ENCODE measurements at places on chromosomes 13 and 19. TPM values are rescaled to one million over a fixed set of nuclear protein-coding genes. Genes with fewer than 3 reads are reported as not detected.

Gene ENOX1
- not detected for total RNA-seq

Gene KCTD12
- total RNA-seq: 2.6 TPM

Gene DACH1
- not detected for total RNA-seq

Gene GET3
- total RNA-seq: 19.8 TPM

Gene DHDH
- 0.68 TPM for total RNA-seq

Gene SIGLEC5
- total RNA-seq: not detected

Gene NTF4
- total RNA-seq: not detected

Gene NLRP7
- not detected for total RNA-seq

Gene UNC13A
- total RNA-seq: 0.06 TPM

Gene RNF113B
- total RNA-seq: not detected

GRCh38 chr19:54661846-54662481 is 821 bp upstream of the LILRB4 start:
- DNase-seq: no peak

DNA sequence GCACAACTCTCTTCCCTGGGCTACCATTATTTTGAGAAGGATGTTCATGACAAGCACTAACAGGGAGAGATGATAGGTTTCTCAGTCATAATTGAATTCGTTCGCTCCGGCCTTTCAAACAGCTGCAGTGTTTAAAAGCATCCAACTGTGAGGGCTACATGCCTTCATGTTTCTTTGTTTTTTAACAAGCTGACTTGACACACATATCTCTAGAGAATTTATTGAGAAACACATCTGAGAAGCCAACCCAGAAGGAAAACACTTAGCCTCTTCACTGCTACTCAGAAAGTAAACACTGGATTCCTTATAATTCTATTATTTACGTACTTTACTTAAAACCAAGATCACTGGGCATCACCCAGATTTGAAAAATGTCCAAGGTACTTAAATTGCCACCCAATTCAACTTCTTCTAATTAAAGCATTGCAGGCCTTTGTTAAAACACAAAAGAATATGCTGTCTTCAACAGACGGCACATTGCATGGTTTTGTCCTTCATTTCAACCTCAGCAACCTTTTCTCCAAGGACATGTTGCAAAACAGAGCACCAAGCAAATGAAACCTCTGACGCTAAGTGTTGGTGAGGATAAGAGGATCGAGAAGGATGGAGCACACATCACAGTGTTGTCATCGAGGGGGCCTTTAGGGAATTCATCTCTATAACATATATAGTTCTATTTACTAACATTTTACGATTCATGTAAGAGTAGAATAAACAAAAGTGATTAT is 75.8 kb downstream of the TBC1D4 start:
- DNase-seq: no peak

DNA sequence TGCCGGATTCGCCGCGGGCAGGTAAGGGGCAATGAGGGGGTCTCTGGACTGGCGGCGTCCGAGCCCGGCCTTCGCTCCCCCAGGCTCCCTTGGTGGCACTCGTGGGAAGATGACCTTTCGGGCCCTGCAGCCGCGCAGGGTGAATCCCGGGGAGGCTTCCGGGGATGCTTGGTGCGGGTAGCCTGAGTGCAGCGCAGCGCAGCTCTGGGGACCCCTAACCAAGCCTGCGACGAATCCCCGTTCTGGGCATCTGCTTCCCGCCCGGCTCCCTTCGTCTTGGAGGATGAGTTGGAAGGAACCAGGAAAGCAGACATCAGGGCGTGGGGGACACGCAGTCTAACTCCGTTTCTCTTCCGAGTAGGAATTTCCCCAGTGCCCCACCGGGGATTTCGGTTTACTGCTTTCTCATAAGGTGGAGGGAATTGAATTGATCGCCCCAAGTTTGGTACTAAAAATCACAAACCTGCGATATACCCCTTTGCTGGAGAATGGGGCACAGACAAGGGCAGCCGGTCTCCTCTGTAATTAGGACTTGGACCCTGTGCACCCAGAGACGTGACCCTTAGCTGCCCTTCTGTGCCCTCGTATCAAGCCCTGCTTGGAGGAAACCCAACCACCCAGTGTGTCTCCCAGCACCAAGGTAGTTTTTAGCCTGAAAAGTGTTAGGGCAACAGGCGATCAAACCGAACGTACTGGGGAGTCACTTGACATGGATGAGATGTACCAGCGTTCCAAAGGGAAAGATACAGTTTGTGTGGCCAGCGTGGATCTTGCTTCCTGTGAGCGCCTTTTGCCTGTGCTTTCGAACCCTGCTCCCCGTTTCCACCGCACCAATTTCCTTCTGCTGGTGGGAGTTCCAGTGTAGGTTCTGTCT is 1.0 kb downstream of the GPC5 start:
- DNase-seq: no peak

GRCh38 chr13:97497400-97497799 is 63.4 kb downstream of the RAP2A start:
- DNase-seq: no peak

GRCh38 chr13:28337166-28338005 is 157.5 kb downstream of the FLT1 start:
- DNase-seq: no peak

GRCh38 chr13:23074075-23074828 is 106.5 kb upstream of the SGCG start:
- DNase-seq: no peak

DNA sequence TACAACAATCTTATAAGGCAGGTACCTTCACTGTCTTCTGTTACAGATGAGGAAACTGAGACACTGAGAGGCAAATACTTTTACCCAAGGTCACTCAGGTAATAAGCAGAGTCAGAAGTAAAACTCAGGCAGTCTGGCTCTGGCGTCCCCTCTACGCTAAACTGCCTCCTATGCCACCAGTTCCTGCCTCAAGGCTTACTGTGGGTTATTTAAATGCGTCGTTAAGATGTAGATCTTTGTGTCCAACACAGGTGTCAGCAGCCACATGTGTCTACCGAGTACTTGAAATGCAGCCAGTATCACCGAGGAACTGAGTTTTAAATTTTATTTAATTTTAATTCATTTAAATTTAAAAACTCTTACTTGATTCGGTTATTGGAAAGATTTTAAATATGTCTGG is 1.9 kb downstream of the HAS1 start:
- DNase-seq: no peak

GRCh38 chr19:20640023-20640422 is 21.3 kb downstream of the ZNF626 start:
- DNase-seq: no peak

DNA sequence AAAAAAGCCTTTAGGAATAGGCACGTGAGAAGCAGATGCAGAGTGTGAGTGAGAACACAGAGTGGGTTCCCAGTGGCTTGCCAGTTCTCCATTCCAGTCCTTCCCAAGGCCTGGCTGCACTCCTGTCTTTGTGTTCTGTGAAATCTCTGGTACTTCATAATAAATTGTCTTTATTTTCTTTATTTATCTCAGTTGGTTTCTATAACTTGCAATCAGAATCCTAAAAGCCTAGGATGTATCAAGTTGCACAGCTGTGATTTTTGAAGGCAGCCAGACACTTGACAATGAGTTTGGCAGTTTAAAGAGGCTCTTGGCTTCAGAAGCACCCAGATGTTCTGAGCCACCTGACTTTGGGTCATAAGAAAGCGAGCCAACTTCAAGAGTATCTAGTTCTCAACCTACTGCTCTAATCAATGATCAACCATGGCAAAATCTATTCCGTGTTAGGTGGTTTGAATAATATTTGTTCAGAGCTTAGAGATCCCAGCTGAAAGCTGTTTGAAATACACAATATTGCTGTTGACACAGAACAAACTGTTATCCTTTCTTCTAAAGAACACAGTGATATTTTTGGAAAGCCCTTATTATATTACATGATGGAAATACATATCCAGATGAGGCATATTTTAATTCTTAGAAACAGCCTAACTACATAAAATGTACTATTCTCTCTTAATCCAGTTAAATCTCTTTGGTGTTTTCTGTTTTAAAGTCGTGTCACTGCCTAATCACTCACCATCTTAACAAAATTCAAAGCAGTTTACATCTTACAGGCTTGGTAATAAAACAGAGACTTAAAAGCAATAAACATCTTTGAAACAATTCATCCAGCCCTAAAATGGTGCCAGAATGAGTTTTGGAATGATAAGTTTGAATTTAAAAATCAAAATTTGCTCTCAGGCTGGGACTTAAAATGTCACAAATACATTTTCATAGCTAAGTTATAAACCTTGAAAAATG is 483.0 kb upstream of the NBEA start:
- DNase-seq: no peak

DNA sequence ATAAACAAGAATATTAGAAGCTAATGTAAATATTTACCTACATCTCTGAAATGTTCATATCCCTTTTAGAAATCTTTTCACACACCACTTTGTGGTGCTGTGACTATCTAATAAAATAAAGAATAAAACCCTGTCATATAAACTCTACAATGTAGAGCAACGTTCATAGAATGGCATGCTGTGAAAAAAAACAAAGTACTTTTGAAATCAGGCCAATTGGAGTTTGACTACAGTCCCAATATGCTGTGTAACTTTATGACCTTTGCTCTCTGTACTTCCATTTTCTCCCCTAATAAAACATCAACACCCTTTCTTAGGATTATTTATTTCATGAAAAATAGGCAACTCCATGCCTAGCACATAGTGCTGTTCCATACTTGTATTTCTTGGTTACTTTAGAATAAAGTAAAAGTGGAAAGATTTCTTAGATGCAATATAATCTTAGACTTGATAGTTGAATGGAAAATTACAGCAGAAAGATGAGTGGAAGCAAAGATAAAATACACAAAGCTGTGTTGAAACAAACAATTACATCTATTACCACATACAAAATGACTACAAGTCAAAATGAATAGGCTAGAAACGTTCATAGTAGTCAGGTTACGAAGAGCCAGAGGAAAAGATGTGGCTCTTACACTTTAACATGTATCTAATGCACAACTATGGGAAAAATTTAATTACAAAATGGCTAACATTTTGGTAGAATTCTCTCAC is 613.2 kb upstream of the SLITRK5 start:
- DNase-seq: no peak

- DNase-seq: no peak
These were observed at the start of gene AMER2 for GRCh38 chr13:25171517-25172302. TSS of gene AMER2 (minus strand) at chr13:25172288. CDS start at chr13:25171619, 669 bp downstream.

- no peak for DNase-seq
These were observed 44.5 kb upstream of the PARP4 start for GRCh38 chr13:24557081-24557480.

DNA sequence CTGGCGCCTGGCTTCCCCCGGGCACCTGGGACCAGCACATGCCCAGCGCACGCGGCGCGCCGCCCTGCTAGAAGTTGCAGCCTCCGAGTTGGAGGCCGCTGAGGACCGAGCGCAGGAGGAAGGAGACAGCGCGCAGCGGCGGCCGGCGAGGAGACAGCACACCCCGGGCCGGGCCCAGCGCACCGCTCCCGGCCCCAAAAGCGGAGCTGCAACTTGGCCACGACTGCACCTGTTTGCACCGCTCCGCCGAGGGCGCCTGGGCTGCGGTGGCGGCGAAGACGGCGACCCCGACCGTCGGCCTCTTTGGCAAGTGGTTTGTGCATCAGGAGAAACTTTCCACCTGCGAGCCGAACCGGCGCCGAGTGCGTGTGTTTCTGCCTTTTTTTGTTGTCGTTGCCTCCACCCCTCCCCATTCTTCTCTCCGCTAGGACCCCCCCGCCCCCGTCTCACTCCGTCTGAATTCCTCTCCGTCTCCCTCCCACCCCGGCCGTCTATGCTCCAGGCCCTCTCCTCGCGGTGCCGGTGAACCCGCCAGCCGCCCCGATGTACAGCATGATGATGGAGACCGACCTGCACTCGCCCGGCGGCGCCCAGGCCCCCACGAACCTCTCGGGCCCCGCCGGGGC is at the start of gene SOX1:
TSS of gene SOX1 (plus strand) at position 34 of the 626 bp plus-strand sequence. CDS start at position 544, 510 bp downstream.
- no peak for DNase-seq

- DNase-seq: no peak
These were observed 17.7 kb downstream of the TSHZ3 start for GRCh38 chr19:31331536-31331935.

- no peak for DNase-seq
These were observed 108.5 kb upstream of the GPC6 start for GRCh38 chr13:93118081-93118615.

GRCh38 chr13:93955904-93956303 is 523.6 kb downstream of the DCT start:
- no peak for DNase-seq

- no peak for DNase-seq
These were observed 813.4 kb downstream of the SLITRK6 start for GRCh38 chr13:84985860-84986259.

DNA sequence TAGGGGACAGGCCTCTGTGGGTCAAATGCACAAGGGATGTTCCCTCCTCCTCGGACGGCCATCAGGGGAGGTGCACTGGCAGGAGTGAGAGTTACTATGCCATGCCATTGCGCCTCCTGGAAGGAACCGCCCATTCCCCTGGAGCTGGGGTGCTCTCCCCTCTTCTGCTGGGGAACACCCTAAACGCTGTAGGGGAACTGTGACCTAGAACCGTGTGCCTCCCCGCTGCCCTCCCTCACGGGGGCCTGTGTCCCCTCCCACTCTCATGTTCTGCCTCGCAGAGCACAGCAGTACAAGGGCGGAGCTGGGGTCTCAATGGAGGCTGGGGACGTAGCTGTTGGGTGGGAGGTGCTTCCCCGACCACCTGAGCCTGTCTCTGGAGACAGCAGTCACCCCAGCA is 17.2 kb upstream of the CRTC1 start:
- DNase-seq: no peak

- no peak for DNase-seq
These were observed 128.9 kb downstream of the RNF17 start for GRCh38 chr13:24892829-24893228.

GRCh38 chr13:25795277-25795676 is 256.5 kb downstream of the SHISA2 start:
- DNase-seq: no peak

DNA sequence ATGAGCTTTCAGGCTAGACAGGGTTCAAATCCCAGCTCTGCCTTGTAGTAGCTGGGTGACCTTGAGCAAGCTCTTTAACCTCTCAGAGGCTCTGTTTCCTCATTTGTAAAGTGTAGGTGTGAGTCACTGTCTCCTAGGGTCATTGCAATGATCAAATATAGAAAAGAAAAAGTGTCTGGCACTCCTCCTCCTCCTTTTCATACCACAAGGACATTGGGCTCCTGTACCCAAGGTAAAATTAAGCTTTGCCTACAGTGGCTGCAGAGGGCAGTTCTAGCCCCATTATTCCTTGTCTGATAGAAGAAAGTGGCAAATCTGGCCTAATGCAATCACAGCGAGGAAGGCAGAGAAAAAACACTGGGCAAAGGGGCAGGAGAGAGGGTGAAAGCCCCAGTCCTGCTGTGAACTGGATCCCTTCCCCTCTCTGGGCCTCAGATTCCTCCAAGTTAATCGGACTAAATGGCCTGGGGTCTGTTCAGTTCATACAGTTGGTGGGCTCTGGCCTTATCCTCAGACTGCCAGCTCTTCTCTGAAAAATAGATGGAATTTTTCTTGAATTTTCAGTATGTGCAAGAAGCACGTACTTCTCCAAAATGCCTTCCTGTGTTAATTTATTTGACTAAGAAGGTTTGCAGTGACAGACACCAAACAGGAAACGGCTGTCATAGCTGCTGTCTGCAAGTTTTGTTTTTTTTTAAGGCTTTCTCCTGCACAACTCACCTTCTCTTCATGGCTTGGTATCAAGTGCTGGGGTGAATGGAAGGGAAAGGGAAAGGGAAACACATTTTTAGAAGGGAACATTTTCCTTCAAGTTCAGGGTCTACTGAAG is 35.3 kb downstream of the RGCC start:
- DNase-seq: no peak

Measured in CD8-positive, alpha-beta T cell (primary cell).